NCI-H69 (cell line): ENCODE measurements at places on chromosomes 2 and 18.

GRCh38 chr2:167293943-167294775, 405.9 kb downstream of the XIRP2 start:
- DNase-seq = peak; percentile 1

DNA sequence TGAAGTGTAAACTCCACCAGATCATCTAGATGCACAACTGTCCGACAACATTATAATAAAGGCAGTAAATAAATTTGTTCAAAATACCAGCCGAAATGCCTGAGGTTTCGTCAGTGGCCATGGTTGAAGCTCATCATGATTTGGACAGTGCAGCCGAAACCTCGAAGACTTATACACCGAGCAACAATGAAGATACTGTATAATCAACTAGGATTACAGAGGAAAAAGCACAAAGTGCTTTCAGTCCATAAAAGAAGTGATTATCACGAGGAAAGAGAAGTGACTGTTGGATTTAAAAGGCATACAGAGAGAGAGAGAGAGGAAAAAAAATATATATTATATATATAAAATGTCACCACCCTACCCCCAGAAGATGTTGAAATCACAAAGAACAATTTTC, 52.0 kb upstream of the GALNT3 start:
- DNase-seq = no peak

GRCh38 chr2:234076451-234076850, 25.9 kb downstream of the SPP2 start:
- no peak for DNase-seq

GRCh38 chr18:35662293-35663062, 80.9 kb downstream of the GALNT1 start:
- DNase-seq = no peak

- no peak for DNase-seq
Measured at GRCh38 chr2:73078457-73079411, 7.2 kb upstream of the SFXN5 start.

DNA sequence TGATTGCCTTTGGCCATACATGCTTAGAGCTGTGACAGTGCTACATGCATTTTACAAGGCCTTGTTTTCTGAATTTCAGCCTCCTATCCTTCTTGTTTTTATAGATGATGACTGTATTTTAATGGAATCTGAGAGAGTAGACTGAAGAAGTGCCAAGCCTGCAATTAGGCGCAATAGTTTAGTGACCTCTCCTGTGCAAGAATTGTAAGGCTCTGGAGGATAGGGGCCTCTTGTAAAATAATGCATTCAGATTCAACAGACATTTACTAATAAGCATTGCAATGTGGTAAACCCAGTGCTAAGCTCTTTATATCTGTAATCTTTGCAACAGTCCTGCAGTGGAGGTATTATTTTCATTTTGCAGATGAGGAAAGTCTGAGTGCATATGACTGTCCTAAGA, 105.5 kb downstream of the TDRD15 start:
- no peak for DNase-seq

DNA sequence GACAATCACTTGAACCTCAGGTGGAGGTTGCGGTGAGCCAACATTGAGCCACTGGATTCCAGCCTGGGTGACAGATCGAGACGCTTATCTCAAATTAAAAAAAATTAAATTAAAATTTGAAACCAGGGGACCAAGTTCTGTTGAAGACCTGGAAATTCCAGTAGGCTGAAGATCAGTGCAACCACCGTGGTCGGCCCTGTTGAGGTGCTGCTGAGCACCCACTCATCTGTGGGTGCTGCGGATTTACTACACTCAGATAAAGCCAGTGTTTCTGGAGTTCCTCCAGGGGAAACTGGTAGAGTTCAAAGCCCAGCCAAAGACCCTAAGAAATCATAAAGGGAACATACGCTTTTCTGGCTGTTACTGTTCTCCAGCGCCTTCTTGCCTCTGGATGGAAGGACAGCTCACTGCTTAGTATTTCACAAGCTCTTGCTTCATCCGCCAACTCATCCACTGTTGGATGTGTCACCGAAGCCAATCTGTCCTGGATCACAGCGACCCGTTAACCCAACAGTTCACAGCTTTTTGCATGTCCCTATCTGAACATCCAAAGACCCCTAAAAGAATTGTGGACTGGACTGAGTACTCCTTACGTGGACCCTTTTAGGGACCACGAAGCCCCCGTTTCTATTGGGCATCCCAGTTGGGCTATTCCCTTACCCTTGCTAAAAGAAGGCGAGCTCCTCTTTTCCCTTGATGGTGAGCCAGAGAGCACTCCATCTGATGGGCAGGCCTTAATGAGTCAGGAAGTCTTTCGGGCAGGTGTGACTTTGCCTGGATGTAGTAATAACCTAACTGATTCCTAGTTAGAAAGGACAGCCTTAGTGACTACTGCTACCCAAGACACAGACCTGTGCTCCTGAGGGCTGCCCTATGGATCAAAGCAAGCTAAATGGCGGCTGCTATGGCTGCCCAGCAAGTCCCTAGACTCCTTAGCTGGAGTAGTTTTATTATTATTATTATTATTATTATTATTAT, 6.0 kb upstream of the ALPP start:
- no peak for DNase-seq

DNA sequence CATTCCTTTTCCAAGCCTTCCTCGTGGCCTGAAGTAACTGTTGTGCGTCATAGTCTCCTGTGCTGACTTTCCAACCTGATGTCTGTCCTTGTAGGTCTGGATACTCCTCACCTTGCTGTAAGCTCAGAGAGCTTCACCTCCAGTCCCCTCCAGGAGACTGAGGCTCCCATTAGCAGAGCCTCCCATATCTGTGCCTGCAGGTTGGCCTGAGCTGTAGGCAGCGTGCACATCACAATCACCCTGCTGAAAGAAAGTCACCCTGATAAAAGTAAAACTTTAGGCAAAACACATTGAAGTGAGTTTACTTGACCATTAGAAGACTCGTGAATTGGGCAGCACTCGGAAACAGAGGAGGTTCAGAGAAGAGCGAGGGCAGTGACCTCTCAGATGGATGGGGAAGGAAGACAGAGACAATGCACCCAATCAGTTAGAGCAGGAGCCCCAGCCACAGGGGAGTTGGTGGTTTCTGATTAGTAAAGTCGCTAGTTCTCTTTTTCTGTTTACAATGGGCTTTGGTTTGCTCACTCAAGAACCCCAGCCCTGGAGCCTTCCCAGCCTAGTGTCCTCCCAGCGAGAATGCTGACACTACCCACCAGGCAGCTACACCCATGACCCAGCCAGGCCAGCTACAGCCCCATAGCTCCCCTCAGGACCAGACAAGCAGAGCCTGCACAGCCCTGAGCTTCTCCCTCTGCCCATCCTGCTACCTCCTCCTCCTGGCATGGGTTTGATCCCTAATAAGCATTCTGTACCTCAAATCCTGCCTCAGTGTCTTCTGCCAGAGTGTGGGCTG, 12.1 kb upstream of the TPO start:
- no peak for DNase-seq
